ENCODE measurements at places on chromosomes 5 and 9.

DNA sequence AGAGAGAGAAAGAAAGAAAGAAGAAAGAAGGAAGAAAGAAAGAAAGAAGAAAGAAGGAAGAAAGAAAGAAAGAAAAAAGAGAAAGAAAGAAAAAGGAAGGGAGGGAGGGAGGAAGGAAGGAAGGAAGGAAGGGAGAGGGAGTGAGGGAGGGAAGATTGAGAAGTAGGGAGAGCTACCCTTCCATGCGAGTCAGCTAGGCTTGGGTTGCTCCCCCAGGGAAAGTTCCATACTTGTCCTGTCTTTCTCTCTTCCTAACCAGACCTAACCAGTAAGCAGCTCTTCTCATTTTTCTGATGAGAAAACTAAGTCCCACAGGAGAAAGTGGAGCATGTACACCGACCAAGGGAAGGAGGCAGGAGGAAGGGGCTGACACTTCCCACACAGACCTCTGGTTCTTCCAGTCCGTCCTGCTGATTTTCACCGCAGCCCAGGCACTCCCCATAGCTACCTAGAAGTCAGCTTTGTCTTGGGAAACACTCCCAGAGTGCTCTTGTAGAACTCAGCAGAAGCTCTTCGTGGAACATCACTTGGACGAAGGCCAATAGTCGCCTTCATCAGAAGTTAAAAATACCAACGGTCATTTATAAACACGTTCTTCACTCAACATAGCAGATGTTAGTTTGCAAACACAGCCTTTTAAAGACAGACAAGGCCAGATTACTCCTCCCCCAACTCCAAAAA is 29.0 kb upstream of the ENTREP1 start:
- no peak for DNase-seq

- no peak for DNase-seq
Observed at GRCh38 chr9:107841076-107841475, 351.5 kb upstream of the KLF4 start.

DNA sequence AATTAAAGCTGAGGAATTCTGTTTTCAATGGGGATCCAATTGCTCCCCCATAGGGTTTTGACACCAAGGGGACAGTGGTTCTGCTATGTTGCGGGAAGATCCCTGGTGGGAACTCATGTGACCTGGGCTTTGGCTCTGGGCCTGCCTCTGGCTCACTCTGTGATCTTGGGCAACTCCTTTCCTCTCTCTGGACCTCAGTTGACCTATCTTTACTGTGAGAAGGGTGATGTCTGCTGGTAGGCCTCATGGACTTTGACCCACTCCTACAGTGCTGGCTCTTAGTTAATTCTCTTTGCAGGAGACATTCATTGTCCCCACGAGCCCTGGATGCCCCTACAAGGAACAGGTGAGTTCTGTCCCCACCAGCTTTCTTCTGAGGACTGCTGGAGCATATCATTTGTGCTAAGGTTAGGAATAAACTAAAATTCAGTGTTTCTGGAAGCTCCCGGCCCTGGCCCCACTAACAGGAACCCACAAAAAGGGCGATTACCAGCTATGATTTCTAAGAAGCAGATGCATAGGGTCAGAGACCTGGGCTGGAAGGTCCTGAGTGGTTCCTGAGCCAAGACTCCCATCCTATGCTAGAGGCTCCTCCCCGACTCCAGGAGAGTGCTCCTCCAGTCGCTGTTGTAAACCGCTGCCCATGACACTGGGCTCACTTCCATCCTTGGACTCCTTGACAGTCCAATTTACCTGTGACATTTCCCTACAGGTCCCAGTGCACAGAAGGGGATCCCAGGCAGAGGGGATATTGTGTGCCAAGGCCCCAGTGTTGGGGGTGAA is 218.3 kb downstream of the PAX5 start:
- DNase-seq, result no peak

DNA sequence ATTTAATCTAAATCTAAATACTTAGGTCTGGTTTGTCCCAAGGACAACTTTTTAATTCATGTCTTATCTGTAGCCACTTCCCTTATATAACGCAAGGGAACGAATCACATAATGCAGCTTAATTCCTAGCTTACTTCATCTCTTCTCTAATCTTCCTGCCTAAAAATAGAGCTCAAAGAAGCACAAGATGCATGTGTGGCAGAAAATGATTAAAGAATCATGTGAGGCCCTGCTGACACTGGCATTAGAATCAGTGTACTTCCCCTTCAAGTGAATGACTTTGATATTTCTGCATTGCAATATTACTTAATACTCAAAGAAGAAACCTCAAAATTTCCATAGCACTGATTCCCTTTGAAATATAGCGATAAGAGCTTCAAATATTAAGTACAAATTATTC is 317.9 kb upstream of the FTMT start:
- no peak for DNase-seq

DNA sequence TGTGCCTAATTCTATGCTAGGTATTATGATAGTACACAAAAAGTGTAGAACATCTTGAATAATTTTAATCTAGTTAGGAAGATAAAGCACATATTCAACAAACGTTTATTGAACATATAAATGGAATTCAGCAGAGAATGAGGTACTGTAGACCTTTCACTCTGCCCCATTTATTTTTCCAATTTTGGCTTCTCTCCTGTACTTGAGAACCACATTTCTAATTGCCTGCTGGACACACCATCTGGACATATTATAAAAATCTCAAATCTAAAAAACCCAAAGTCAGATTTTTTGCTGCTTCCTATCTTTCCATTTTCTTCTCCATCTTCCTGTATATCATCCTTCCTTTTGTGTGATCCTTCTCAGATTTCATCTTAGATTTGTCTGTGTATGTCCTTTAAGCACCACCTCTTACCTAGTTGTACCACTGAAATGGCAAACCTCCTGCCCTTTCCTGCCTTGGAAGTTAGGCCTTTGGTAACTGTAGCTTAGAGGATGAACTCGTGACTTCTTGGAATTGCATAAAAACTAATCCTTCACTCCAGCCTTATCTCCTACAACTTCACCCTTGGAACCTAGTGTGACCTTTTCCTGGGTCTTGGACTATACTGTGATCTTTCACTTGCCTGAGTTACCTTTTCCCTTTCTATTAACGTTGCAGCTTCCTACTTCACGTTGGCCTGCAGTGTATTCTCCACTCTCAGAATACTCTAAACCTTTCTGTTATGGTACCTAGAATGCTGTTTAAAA is 8.8 kb downstream of the SLC26A2 start:
- no peak for DNase-seq

- DNase-seq, result no peak
Observed at GRCh38 chr5:61299261-61299681, 32.8 kb upstream of the ZSWIM6 start.

DNA sequence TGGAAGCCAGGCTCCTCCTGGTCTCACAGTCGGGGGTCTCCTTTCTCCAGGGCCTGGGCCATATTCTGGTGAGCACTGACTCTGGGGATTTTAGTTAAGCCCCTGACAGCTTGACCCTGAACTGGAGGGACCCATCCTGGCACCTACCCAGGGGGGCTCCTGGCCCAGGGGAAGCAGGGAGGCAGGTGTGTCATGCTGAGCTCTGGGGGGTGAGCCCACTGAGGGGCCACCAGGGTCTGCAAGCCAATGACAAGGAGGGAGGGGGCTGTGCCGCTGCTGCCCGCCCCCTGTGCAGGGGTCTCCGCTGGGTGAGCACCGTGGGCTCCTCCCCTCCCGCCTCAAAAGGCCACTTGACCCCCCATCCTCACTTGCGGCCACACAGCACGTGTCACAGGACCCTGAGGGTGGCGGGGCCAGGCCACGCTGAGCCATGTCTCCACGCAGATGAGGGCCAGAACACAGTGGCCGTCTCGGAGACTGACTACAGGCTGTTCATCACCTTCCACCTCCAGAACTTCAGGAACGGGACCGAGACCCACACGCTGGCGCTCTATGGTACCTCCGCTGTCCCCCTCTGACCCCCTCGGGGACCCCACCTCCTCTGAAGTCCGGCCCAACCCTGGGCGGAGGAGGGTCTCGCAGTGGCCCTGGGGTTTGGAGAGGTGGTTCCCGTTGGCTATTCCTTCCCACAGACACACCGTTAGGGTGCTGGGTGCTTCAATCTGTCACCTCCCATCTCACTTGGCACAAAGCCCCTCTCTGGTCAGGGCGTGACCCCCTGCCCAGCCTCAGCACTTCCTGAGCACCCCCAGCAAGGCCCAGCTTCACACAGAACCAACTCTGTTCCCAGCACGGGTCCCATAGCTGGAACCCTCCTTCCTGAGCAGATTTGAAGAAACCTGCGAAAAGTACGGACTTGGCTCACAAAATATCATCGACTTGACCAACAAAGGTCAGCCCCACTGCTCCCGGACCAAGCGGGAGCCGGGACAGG is 2.0 kb downstream of the LCN9 start:
- DNase-seq, result no peak

GRCh38 chr5:33330426-33330825 is 110.3 kb upstream of the TARS1 start:
- no peak for DNase-seq

- DNase-seq, result no peak
Observed at GRCh38 chr9:25396828-25397227, 281.4 kb downstream of the TUSC1 start.

DNA sequence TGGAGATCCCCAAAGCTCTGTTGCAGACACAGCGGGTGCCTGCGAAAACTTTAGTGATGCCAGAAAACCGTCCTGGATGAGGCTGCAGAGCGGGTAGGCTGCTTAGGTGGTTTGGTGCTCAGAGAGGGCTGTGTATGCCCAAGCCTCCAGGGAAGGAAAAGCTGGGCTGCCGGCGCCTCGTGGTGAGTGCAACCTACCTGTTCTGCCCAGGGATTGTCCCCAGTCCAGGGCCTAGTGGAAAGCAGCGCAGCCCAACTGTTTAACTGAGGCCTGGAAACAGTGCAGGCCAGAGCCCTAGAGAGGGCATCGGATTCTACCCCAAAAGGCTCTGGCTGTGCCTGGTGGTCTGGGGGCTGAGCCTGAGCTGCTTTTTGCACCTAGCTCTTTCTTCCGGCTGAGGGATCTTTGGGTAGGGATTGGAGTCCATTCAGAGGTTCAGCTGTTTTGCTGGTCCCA is 2.8 kb downstream of the LMX1B start:
- DNase-seq, result no peak

GRCh38 chr9:27432308-27432707 is 91.8 kb upstream of the IFNK start:
- no peak for DNase-seq

DNA sequence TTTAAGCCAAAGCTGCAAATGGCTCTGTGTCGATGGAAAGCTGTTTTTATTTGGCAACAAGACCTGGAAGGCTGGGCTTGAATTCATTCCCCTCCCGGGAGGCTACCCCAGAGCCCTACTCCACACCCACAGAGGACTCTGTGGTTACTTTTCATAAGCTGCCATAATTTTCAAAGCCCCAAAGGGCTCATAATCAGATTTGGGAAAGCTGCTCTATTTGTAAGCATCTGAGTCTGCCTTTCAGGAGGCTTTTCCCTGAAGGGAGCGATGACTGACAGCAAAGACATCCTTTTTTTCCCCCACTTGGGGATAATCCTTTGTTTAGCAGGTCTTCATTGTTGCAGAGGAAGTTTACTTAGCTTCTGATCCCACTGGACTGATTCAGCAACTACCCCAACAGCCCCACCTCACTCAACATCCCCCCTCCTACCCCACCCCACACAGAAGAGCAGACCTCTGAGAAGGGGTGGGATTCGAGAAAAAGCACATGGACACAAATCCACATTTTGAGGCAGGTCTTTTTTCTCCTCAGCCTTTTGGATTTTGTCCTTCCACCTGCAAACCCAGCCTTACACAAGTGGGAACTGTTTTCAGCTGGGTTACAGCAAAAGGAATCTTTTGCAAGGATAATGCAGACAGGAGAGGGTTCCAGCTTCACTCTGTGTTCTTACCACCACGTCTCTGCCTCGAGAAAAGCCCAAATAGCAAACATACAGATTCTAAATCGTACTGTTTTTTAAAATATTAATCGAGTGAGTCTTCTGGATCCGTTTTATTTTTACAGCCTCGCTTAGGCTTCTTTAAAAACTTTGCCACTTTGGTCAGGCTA is 244.4 kb upstream of the TUT7 start:
- DNase-seq, result no peak

DNA sequence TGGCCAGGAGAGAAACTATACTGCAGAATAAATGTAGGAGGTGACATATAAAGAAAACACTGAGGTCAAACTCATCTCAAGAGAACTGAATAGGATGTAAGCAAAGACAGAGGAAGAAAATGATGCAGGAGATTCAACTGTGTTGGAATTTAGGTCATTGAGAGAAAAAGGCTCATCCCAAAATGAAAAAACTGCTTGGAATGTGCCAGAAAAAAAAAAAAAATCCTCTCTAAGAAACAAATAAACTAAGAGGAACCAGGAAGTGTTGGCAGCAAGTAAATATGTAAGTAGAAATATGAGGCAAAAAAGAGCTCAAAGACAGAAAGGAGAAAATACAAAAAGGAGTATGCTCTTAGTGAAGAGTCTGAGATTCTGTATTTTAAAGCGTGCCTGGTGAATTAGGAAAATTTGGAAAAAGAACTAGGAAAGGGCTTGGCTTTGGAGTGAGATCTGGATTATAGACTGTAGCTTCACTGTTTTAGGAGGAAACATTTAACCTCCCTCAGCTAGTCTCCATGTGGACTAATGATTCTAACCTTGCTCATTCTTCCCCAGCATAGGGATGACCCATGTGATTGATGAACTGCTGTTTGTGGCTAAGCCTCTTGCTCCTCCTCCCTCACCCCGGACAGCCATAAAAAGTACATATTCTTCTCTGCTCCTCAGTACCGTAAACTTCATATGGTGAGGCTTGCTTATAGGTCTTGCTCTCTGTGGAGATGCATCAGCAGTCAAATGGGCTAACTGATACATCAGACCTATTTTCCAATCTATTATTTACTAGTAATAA is 185.6 kb upstream of the POU5F2 start:
- DNase-seq, result no peak

DNA sequence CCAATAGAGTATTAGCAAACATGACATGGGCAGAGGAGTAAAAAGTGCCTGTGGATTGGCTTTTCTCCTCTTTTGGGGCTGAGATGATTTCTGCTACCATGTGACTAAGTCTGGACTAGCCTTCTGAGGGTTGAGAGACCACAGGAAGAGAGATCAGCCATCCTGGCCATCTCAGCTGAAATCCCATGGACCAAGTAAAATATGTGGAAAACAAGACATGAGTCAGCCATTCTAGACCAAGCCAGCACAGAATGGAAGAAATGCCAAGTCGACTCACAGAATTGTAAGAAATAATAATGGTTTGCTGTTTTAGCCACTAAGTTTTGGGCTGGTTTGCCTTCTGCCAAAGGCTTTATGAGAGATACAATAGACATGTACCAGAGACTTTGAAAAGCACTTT is 377.8 kb downstream of the CHSY3 start:
- DNase-seq, result no peak

- DNase-seq, result no peak
Observed at GRCh38 chr5:76736679-76737556, 21.0 kb downstream of the F2R start.

- DNase-seq, result no peak
Observed at GRCh38 chr5:62779010-62779422, 200.4 kb downstream of the LRRC70 start.

GRCh38 chr5:146419696-146420095 is 27.4 kb upstream of the TCERG1 start:
- DNase-seq, result no peak

DNA sequence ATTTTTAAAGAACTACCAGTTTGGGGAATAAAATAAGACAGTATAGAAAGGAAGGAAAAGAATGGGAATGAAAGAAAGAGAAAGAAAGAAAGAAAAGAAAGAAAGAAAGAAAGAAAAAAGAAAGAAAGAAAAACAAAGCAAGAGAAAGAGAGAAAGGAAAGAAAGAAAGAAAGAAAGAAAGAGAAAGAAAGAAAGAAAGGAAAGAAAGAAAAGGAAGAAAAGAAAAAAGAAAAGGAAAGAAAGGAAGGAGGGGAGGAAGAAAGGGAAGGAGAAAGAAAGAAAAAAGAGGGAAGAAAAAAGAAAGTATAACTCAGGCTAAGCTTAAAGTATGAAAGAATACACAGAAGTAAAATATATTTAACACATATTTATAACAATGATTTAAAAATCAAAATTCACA is 51.0 kb upstream of the FGF10 start:
- DNase-seq, result no peak

Data from thoracic aorta (tissue), 2 donors.